T-helper 17 cell (primary cell): ENCODE measurements at places on chromosomes 3 and 15. TPM values are rescaled to one million over a fixed set of nuclear protein-coding genes. Genes with fewer than 3 reads are reported as not detected.

SEMA6D gene
- not detected for total RNA-seq

- DNase-seq, result no peak
- peaks cover 28% of the 10 kb centered on the region for H3K4me1 ChIP-seq
- H3K27ac ChIP-seq, result peak within 1 kb of the TSS; percentile 98
- no peaks in the 10 kb centered on the region for H3K27me3 ChIP-seq
- no peaks in the 10 kb centered on the region for H3K36me3 ChIP-seq
- peak within 1 kb of the TSS; percentile 84 for H3K4me3 ChIP-seq
Measured at GRCh38 chr15:28885630-28886430, at the start of gene APBA2. Gene APBA2, plus strand, starts transcription at chr15:28885974. Its CDS starts 167,911 bp downstream, at chr15:29053885.

CRBN gene
- total RNA-seq, result 129 TPM

DNA sequence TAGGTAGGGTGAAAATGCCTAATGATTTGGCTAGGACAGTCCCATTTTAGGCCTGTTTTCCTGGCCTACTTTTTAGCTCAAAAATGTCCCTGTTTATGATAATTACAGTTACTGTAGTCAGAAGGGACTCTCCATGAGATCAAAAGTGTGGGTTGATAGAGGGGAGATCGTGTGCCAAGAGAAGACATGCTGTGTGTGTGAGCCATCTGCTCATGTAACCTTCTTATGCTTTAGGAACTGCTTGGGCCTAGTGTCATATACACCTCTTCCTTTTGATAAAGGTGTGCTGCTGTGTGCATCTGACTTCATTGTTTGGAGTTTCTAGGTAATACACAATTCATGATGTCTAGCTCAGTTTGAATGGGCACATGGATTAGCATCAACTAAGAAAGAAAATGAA, 786.5 kb downstream of the PDCD6IP start:
- H3K4me1 ChIP-seq, result no peaks in the 10 kb centered on the region
- no peak overlapping the region for H3K27ac ChIP-seq
- no peaks in the 10 kb centered on the region for H3K27me3 ChIP-seq
- H3K4me3 ChIP-seq, result no peak overlapping the region

GRCh38 chr3:57654267-57654666, 38.6 kb downstream of the DENND6A start:
- H3K36me3 ChIP-seq, result peaks cover 5% of the 10 kb centered on the region
- peak overlapping the region; percentile 21 for H3K27ac ChIP-seq
- no peak overlapping the region for H3K4me3 ChIP-seq
- no peaks in the 10 kb centered on the region for H3K27me3 ChIP-seq
- peaks cover 1% of the 10 kb centered on the region for H3K4me1 ChIP-seq

- H3K27me3 ChIP-seq, result peaks cover 44% of the 10 kb centered on the region
- no peaks in the 10 kb centered on the region for H3K36me3 ChIP-seq
- no peak overlapping the region for H3K4me3 ChIP-seq
- no peak overlapping the region for H3K27ac ChIP-seq
Measured at GRCh38 chr15:55619783-55620182, 31.6 kb upstream of the PYGO1 start.

ILDR1 gene
- 0.32 TPM for total RNA-seq

IL5RA gene
- 3.7 TPM for total RNA-seq

TBCCD1 gene
- total RNA-seq, result 12.9 TPM

DNA sequence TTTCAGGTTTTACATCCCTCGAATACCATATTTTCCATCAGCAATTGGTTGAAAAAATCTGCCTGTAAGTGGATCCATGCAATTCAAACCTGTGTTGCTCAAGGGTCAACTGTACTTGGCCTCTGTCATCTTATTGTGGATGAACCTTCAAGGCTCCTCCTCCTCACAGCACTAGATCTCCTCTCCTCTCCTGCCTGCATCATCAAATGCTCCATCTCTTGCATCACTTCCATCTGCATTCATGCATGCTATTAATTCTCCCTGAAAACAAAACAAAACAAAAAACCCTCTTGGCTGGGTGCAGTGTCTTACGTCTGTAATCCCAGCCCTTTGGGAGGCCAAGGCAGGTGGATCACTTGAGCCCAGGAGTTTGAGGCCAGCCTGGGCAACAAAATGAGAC, 10.1 kb downstream of the BCL2L10 start:
- peaks cover 45% of the 10 kb centered on the region for H3K27me3 ChIP-seq
- H3K27ac ChIP-seq, result peak overlapping the region; percentile 57
- peaks cover 9% of the 10 kb centered on the region for H3K36me3 ChIP-seq
- DNase-seq, result no peak

- no peak overlapping the region for H3K27ac ChIP-seq
- no peaks in the 10 kb centered on the region for H3K27me3 ChIP-seq
- H3K4me1 ChIP-seq, result peaks cover 4% of the 10 kb centered on the region
- H3K4me3 ChIP-seq, result no peak overlapping the region
Measured at GRCh38 chr3:190883973-190884832, 21.7 kb upstream of the GMNC start.

DNA sequence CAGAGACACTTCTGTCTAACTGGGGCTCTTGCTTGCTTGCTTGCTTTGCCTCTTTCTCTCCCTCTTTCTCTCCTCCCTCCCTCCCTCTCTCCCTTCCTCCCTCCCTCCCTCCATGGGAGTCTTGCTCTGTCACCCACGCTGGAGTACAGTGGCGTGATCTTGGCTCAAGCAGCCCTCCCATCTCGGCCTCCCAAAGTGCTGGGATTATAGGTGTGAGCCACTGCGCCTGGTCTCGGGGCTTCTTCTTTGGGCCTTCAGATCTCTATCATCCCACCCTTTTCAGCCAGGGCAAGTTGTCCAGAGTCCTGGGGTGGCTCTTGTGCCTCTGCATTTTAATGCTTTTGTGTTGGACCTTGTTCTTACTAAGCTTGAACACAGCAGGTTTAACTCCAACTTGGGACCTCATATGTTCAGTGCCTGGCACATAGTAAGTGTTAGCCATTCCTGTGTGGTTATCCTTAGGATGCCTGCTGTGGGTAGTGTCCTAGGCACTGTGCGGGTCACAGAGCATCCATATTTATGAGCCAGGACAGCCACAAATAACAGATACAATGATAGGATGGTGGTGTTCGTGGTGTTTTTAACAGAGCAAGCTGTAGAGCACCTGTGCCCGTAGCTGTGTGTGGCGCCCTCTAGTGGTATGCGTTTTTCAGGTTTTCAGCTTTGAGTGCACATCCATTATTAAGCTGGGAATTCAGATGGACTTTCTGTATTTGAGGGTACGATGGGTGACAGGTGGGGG, 75.1 kb downstream of the CCK start:
- peak overlapping the region; percentile 45 for H3K27ac ChIP-seq
- no peak overlapping the region for H3K4me3 ChIP-seq
- no peaks in the 10 kb centered on the region for H3K27me3 ChIP-seq

SPRED1 gene
- total RNA-seq, result 0.12 TPM
